ENCODE measurements at places on chromosomes 4 and X. TPM values are rescaled to one million over a fixed set of nuclear protein-coding genes. Genes with fewer than 3 reads are reported as not detected.

GRCh38 chrX:111431001-111431400 lies 19.0 kb upstream of the DCX start:
- DNase-seq = no peak

GRCh38 chr4:12562476-12563140 lies 921.5 kb downstream of the RAB28 start:
- no peak for DNase-seq

GRCh38 chr4:86108137-86108536 lies 251.7 kb downstream of the MAPK10 start:
- no peak for DNase-seq

- no peak for DNase-seq
Observed at GRCh38 chr4:89113415-89113814, 2.1 kb downstream of the TIGD2 start.

DNA sequence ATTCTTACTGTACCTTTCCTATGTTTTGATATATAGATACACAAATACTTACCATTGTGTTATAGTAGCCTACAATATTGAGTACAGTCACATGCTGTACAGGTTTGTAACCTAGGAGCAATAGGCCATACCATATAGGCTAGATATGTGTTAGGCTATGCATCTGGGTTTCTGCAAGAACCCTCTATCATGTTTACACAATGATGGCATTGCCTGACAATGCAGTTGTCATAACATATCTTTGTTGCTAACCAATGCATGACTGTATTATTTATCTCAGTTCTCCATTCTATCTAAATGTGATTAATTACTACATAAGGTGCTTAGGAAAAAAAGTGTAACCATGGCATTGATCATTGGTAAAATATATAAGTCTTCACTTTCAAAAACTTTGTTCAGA lies 10.0 kb upstream of the SPCS3 start:
- DNase-seq = no peak

DNA sequence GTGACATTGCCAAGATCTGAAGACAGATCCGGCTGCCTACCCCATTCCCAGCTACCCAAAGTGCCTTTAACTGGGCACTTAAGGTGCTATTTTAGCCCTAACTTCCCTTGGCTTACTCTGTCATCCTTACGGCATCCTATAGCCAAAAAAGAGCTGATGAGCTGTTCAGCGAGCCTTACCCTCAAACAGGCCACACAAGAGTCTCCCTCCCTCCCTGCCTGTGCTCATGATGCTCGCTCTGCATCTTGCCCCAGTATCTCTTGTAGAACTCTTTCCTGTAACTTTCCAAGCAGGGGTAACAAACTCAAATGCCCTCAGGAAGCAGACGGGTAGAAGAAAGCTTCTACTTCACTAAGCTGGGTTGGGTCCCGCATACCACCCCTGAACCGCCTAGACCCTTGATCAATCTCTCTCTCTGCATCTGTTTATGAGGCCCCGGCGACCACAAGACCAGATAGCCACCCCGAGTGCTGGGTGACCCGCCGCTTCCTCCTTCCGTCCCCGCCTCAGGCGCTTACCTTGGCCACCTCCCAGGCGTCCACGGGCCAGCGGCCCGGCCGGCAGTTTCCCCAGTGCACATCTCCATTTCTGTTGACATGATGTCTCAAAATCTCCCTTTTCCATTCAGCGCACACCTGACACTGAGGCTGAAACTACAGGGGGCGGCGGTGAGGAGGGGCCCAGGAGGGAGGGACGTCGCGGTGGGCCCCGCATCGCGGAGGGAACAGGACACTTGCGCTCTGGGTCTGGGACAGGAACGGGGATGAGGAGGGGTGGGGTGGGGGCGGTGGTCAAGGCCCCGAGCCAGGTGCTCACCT lies 663 bp downstream of the CXorf38 start:
- peak; percentile 16 for DNase-seq

DNA sequence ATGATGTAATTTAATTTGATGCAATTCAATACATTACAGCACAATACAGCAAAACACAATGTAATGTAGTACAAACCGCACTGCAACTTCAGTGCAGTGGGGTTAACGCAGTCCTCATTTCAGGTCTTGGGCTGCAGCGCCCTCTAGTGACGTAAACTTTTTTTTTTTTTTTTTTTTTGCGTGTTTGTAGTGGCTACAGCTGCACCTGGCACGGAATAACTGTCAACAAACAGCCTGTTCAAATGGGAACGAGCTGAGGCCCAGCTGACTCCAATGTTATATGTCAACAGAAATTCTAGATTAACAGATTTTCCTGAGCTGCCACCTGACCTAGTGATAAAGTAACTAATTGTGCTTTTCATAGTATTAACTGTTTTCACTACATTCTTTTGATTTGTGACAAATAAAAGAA lies 33.5 kb upstream of the RASSF6 start:
- no peak for DNase-seq

DNA sequence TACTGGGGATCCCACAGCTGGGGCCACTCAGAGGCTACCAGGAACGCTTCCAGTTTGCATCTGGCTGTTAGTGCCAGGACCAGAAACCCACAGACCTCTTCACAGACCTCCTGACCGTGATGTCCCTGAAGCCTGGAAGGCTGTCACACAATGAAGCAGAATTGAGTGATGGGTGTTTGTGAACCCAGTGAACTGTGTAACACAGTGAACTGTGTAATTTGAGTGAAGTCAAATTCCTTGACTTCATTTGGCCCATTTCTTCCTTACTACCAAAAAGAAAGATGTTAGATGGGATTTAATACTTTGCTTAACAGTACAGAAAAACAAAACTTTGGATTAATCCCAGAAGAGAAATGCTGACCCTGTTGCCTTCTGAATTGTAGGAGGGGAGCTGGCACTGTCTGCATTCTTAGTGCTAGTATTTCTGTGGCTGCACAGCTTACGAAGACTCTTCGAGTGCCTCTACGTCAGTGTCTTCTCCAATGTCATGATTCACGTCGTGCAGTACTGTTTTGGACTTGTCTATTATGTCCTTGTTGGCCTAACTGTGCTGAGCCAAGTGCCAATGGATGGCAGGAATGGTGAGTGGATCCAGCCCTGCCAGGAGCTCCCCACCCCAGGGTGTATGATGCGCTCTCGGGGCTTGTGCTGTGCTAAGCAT lies 17.8 kb downstream of the SRD5A3 start:
- DNase-seq = no peak

DNA sequence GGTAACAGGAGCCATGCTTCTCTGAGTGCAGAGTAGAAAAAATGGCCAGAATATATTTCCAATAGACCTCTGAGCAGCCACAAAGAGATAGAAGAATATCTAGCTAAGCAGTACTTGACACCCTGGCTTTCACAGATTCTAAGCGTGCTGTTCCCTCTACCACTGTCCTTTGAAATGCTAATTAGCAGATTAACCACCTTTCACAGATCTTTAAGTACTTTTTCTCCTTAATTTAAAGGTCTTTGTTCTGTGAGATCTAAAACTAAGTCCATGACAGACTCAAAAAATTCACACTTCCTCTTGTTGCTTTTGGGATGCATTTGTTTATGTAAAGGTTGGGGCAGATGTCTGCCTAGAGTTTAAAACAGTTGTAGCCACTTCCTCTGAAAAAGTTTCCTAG lies 28.3 kb upstream of the MAGEC2 start:
- no peak for DNase-seq

DNA sequence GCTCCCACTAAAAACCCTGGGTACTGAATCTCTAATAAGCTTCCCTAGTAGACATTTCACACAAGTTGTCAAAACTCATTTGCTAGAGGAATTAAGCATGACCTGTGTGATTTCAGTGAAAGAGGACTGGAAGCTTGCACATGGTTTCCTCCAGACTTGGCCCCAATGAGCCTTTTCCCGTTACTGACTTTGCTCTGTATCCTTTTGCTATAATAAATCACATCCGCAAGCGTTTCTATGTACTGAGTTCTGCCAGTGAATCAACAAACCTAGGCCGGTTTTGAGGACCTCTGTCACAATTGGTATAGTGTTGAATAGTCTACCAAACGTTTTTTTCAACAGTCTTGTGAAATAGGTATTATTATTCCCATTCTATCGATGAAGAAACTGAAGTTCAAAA lies 8.2 kb downstream of the ATP11C start:
- no peak for DNase-seq

DNA sequence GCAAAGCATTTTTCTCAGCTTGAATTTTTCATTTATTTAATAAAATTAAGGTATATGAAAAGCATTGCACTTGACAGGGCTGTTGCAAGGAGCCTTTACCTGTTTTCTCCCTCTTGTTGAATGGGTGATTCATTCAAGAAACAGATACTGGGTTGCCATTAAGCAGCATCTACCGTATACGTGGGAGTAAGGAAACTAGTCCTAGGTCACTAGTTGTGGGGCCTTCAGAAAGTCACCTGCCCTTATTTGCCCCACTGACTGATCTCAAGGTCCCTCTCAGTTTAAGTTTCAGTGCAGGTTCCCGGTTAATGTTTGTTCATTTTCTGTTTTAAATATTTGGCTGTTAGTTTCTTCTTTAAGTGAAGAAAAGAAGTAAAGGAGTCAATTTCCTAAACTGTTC lies 34.0 kb downstream of the LHFPL1 start:
- DNase-seq = no peak

GRCh38 chr4:97866821-97867556 lies 276.3 kb downstream of the STPG2 start:
- no peak for DNase-seq

DNA sequence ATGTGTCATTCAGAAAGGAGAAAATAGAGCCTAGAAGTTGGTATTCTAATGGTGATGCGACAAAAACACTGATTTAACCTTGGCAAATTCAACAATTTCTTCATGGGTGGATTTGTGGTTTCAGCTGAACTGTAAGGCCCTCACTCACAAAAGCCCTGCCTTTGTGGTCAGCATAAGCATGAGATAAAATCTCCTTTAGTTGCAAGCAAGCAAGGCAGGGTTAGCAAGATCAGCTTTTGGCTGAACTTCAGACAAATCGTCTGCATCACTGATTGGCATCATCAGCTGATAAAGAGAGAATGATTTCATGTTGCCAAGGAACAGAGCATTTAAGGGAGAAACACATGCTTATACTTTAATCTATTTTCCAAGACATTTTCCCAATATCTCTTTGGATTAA lies 2582.2 kb downstream of the PCDH7 start:
- DNase-seq = no peak

DNA sequence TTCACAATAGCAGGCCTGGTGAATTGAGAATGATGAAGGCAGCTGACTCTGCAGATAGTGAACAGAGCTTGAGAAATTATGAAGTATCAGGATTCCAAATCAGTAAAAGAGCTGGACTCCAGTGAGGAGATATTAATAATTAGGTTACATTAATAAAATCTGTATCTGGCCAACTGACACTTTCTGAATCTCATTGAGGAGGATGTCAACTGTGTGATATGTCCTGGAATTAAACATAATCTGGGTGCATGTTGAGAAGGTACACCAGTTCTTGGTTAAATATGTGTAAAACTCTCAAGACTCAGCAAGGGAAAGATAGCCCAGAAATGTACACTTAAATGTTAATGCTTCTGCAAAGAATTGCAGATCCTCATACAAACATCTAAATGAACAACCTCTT lies 177.8 kb upstream of the SFRP2 start:
- no peak for DNase-seq

- no peak for DNase-seq
Observed at GRCh38 chr4:112146502-112146813, 1.2 kb downstream of the FAM241A start.

GRCh38 chrX:20067709-20068561 lies 48.8 kb downstream of the MAP7D2 start:
- peak; percentile 93 for DNase-seq

DNA sequence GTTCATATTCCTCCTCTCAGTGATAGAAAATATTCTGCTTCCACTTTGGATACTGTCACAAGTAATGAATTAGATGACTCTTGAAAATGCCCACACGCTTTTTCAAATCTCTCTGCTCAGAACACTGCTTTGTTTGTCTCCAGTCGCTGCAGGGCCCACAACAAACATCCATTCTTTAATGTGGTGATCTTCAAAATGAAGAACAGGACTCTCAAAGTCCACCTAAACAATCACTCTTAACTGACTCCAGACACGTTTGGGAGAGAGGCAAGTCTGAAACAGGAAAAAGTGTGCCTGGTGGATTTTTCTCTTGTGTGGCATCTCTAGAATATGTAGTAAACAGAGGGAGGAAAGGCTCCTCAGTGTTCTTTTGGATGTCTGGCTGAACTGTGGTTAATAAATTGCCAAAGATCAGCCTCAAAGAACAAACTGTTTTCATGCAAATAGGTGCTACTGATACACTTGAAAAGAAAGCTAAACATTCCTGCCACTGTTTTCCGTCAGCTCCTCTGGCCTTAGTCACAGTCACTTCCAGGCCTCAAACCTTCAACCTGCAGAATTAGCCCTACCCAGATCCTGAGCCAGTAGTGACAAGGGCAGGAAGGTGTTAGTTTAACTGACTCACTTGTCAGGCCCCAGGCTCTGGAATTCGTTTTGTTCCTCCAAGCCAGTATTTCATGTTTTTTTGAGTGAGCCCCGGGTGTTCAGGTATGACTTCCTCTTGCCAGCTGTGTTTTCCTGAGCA lies 259.6 kb upstream of the GPC4 start:
- DNase-seq = no peak

GRCh38 chr4:5045097-5045496 lies 6.2 kb upstream of the STK32B start:
- DNase-seq = peak; percentile 41

GRCh38 chr4:97140545-97140944 lies 1002.7 kb downstream of the STPG2 start:
- DNase-seq = no peak

DNA sequence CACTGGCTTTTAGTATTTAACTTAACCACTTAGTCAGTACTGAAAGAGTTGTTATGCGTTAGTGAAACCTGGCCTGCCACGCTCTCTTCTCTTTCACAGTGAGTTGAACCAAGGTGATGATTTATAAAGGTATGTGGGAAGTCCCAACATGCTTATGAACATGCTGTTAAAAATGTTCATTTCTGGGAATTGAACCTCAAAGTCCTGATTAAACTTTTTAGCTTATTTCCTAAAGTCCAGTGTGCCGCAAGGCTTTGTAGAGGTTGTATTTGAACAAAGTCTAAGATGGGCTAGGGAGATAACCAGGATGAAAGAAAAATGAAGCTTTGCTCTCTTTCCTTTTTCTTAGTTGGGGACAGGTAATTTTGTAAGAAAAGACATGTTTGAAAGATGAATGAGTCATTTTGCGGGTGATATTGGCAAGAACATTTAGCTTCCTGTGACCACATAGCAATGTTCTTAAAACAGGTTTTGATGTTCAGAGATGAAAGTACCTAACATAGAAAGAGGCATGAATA lies 270.3 kb downstream of the DTHD1 start:
- DNase-seq = no peak

DNA sequence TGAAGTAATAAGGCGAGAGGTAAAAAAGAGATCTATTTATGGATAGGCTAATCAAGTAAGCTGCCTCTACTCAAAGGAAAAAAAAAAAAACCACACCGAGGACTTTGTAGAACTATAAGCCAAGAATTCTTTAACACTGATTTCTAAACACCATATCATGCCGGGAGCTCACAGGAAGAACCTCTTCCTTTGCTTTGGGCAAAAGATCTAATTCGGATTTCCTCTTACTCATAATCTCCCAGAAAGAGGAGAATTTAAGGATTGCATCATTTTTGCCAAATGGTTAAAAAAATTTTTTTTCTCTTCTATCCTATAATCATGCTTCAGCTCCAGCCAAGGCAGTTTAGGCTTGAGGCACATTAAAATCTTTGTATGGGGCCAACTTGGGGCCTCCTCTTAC lies 95.5 kb downstream of the ZNF827 start:
- no peak for DNase-seq

CSAG3 gene
- not detected for total RNA-seq

SATL1 gene
- not detected for total RNA-seq

CFAP99 gene
- not detected for total RNA-seq

NPY2R gene
- 1.4 TPM for total RNA-seq

ADH1C gene
- total RNA-seq = not detected

STOX2 gene
- total RNA-seq = 4.2 TPM

LONRF3 gene
- total RNA-seq = 3.2 TPM

CITED1 gene
- total RNA-seq = 0.96 TPM

C1QTNF7 gene
- 9.2 TPM for total RNA-seq

DCLK2 gene
- total RNA-seq = 2.3 TPM

ATP1B4 gene
- not detected for total RNA-seq

All from lower leg skin (tissue), 4 donors.